A549 (cell line): ENCODE measurements at places on chromosomes 2 and 18.

DNA sequence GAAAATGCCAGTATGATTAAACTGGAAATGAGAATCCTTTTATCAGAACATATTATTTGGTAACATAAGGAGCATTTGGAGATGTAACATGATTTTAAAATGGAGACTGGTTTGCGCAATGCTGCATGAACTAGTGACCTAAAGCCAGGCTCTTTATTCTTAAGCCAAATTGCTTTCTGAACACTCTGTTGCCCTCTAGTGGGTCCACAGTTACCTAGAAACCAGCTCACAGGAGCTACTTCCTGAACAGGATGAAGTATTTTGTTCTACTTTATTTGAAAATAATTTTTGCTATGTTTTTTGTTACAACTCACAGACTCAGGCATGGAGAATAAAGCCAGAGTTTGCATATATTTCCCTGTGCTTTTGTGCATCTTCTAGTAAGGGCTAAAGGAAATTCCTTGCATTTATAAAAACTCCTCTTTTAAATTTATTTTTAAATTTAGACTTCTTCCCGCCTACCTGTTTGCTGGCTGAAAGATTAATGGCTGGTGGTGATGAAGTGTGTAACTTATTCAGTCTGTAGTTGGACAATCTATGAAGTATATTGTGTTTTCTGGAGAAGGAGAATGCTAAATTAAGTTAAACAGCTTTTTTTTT, 146.7 kb downstream of the PARD3B start:
- DNase-seq: peak; percentile 86

DNA sequence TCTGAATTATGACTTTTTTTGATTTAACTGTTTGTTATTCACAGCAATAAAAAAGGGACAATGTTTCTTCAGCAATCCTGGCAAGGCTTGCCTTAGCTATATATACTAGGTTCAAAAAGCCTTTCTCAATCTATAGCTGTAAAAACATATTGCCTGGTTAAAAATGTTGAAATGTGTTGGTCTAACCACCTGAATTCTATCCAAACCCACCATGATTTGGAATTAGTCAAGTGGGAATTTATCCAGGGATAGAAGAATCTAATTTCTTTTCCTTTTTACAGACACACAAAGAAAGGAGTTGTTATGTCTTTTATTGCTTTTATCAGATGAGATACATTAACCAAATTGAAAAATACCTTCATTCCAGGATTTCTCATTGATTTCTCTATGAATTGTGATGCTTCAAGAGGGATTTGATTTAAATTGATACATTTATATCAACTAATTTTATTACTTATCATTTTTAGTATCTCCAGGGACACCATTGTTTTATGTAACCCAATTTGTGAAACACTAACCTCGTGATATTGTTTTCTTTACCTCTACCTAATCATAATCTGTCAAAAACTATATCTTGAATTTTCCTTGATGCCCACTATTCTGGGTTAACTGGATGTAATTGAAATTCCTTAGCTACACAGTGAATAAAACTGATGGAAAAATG, 88.1 kb downstream of the LRP1B start:
- DNase-seq: no peak

DNA sequence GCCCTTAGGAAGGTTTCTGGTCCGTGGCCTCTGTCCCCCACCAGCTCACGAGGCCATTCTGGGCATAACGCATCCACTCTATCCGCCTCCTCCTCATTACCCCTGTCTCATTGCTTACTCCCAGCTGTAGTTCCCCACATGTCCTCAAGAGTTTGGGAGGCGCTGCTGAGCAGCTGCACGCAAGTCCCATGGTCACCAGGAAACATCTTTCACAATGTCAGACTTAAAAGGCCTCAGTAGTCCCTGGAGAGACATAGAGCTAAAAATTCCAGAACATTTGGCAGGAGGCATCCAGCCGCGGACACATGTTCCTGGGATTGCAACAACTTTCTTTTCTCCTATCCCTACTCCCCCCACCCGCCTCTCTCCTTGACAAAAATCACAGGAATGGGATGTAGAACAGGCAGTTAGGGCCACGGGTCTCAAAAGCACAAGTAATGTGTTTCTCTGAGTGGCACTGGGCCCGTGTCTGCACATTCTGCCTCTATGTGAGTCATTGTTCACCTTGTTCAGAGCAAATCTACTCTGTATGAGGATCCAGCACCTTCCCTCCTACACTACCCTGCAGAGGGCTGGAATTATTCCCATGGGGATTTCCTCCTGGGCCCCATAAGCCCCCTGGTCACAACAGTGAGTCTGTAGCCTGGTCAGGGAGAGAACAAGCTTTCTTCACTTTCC, 8.1 kb downstream of the LBH start:
- peak; percentile 87 for DNase-seq

DNA sequence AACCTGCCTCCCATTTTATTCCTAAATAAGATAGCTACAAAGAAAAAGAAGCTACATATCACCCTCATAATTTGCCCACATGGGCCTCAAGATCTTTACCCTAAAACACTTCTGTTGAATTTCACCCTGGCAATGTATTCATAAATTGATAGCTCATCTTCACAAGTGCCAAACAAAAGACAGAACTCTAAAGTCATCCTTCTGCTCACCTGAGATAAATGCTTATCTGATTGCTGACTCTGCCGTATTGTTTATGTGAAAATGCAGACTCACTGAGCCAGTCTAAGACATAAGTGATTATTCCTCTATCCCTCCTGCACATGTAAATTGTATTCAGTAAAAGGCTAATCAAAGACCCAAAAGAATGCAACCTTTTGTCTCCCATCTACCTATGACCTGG, 2.0 kb downstream of the RDH14 start:
- no peak for DNase-seq

DNA sequence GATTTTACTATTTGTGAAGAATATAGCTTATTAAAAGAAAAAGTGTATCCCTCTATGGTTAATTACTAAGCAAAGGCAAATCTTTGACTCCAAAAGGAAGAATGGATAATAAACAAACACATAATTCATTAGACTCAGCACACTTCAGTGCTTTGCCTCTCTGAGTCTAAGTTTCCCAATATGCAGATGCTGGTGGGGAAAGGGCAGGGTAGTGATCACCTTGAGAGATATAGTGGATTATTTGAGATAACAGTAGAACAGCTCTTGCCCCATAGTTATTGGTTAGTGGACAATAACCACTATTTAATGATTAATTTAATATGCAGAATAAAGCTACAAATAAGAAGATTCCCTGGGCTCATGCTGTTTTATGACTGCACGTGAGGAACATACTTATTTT, 98.2 kb upstream of the SLC8A1 start:
- DNase-seq: no peak

- no peak for DNase-seq
These were observed 2.4 kb downstream of the TSGA10 start for GRCh38 chr2:99152199-99152895.

DNA sequence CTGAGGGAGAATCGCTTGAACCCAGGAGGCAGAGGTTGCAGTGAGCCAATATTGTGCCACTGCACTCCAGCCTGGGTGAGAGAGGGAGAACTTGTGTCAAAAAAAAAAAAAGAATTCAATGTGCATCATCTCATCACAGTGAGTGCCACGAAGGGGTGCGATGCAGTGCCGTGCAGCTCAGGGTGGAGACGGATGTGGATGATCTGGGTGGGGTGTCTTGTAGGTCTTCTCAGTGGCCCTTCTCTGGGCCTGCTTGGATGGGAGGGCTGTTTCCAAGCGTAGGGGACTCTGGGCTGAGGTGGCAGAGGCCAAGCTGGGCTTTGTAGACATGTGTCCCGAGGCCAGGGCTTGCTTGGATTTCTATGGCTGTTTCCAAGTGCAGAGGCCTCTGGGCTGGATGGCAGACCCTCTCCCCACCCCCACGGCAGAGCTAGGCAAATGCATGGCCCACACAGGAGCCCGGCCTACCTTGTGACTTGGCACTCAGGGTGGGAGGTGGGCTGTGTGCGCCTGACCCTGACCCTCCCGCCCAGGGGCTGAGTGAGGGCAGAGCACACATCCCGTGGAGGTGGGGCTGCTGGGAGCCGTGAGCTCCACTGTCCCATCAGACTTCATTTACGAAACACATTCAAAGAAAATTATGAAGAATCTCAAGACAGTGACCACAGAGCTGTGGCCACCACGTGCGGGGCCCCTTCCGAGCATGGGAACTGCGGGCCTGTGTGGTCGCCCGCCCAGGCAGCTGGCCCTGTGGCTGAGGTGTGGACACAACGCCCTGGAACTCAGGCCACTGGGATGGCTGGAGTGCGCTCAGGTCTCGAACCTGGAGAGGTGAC, 76.4 kb downstream of the ASB1 start:
- DNase-seq: no peak

GRCh38 chr2:146927080-146927711, 917.6 kb upstream of the ACVR2A start:
- DNase-seq: peak; percentile 36

DNA sequence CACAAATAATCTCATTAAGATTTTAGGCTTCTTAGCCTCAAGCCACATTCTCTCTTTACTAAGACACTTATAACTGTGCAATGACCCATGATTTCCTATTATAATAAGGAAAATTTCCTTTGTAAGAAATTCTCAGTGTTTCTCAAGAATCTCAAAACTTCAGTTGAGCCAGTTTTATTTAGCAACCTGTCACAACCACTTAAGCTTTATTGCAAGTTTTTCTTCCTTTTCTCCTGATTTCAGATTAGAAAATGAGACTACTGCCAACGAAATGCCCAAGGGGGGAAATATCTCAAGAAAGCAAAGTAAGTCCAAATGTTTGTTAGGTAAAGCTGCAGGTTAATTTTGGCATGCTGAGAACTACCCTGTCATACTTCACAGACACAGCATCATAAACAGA, 178.5 kb downstream of the THADA start:
- no peak for DNase-seq

DNA sequence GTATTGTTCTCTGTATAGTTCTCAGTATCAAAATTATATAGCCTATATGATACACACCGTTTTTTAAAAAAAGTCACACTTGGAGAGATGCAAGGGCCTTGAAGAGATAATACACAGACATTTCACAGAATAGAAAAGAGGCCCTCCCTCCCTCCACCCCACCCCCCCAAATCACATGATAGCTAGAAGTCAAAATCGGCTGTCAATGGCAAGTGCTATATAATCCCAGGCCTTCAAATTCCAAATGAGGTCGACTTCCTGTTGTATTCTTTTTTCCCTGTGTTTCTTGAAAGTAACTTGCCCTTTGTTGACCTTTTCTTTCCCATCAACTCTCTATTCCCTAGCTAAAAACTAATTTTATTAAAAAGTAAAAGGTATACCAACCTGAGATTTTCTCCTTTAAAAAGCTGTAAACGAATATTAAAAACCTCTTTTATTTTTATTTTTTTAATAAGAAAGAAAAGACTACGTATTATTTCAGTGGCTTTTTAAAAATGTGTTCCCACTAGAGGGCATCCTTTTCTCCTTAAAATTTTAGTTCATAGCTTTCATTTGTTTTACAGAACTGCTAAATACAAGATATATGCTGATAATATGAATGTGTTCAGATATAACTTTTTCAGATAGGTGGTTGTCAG, 46.6 kb downstream of the KCMF1 start:
- no peak for DNase-seq

DNA sequence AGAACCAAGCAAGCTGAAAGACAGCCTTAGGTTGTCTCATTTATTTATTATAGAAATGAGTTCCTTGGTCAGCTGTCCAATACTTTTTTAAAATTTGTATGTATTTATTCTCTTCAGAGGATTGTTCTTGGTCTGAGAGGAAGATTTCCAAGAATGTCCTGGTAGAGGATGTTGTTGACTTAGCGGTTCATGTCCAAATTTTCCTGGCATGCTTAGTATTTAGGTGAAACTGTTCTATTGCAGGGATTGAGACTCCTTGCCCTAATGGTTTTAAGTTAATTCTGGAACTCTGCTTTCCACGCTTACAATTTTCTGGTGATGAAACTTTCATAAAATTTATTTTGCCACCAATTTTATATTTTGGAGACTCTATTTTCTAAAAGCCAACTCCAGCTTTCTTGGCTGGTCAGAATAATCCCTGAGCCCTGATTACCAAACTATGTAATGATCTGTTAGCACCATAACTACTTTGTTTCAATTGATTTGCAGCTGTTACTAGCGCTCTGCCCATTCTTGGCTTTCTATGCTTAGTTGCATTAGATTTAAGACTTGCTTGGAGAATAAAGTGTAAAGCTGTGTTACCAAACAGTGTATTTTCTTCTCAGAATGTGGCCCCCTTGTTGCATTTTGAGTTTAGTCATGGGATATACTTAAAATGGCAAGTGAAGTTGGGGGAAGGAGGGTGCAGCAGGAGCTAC, 1868.8 kb upstream of the CELF4 start:
- no peak for DNase-seq
